ENCODE measurements at places on chromosomes 13 and 19.

GRCh38 chr13:113625965-113626721 lies 31.9 kb downstream of the ATP4B start:
- DNase-seq, result no peak

DNA sequence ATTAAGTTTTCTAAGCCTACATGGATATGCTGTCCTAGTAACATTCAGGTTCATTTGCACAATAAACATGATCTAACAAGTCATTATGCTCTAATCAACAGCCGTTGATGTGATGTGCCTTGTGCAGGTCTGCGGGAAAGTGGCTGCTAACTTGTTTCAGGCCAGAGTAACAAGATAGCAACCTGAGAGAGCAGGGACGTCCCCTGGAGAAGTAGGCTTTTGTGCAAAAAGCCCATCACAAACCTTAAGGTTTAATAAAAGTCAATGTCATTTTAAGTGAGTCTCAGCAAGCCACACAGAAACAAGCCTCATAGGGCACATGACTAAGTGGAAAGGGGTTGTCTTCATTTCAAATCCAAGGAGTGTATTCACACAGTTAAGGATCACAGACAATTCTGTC lies 17.6 kb downstream of the FOXO1 start:
- no peak for DNase-seq

DNA sequence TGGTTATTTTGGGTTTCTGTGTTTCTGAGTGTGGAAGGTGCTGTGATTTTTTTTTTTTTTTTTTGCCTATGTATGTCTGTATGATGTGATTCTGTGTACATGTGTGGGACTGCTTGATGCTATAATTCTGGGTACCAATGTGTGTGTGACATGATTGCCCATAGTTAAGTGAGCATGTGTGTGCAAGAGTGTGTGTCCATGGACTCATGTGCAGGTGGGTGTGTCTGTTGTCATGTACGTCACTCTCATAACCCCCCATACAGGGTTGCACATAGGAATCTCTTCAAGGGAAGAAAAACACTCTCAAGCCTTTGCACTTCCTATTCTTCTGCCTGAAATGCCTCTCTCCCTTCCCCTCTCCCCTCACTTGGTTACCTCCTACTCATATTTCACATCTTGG lies 2.5 kb upstream of the PPP5C start:
- no peak for DNase-seq

GRCh38 chr13:98332691-98333090 lies 155.6 kb upstream of the RNF113B start:
- no peak for DNase-seq

- no peak for DNase-seq
Measured at GRCh38 chr13:106701771-106702341, 133.9 kb upstream of the ARGLU1 start.

- DNase-seq, result no peak
Measured at GRCh38 chr13:43988302-43988701, 108.6 kb downstream of the LACC1 start.

- DNase-seq, result no peak
Measured at GRCh38 chr19:14106840-14107239, 10.7 kb downstream of the PRKACA start.

- DNase-seq, result no peak
Measured at GRCh38 chr13:46526100-46526735, 26.8 kb upstream of the LRCH1 start.

DNA sequence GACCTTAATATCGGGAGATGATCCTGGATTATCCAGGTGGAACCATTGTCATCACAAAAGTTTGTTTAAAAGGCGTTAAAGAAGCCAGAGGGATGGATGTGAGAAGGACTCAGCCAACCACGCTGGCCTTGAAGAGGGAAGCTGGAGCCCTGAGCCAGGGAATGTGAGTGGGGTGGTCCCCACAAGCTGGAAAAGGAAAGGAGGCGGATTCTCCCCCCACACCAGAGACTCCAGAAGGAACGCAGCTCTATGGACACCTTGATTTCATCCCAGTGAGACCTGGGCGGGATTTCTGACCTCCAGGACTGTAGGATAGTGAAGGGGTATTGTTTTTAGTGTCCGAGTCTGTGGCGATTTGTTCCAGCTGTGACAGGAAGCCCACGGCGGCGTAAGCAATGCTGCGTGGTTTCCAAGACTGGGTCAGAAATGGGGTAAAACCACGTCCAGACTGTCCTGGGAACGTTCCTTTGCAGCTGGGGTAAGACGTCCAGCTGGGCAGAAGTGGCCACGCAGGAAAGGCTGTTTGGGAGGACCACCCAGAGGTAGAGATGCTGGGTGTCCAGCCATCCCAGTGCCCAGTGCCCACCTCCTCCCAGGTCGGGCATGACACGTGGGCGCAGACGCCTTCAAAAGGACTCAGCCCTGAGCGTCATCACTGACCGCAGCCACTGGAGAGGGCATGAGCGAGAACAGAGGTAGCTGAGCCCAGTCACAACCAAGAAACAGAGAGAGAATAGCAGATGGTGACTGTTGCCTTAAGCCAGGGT lies 125.4 kb upstream of the USP29 start:
- DNase-seq, result no peak

GRCh38 chr13:33784738-33785137 lies 33.2 kb upstream of the RFC3 start:
- DNase-seq, result no peak

GRCh38 chr19:18433735-18434398 lies 4.1 kb downstream of the ISYNA1 start:
- DNase-seq, result no peak

DNA sequence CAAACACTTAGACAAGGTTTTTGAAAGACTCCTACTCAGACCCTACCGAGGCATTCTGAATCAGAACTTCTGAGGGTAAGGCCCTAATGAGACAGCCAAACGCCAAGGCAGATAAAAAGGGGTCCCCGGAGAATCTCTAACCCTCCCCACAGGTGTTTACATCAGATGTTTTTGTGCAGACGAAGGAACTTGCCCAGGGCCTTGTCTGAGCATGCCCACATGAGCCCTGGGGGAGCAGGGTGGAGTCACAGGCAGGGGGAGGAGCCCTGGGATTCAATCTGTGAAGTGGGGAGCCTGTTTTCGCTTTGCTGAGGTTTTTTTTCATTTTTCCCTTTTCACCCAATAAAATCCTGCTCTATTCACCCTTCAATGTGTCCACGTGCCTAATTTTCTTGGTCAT lies 61.6 kb upstream of the MED4 start:
- DNase-seq, result peak; percentile 72

- no peak for DNase-seq
Measured at GRCh38 chr13:78680576-78681350, 21.8 kb upstream of the OBI1 start.

DNA sequence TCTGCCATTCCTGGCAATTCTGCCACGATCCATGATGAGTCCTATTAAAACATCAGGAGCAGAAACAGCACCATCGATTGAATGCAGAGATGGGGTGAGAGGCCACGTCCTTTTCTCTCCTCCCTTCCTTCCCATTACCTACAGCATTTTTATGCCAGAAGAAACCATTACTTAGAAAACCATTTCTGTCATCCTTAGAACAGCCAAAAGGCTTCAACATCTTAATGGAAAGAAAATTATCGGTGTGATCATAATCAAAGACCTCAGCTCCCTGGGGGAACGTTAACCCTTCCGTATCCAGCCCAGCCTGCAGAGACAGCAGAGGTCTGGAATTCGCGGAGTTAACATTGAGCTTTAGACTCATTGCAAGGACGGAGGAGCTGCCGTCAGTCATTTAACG lies 56.0 kb upstream of the SIAH3 start:
- no peak for DNase-seq

GRCh38 chr13:40272776-40273139 lies 393.7 kb downstream of the FOXO1 start:
- DNase-seq, result no peak

DNA sequence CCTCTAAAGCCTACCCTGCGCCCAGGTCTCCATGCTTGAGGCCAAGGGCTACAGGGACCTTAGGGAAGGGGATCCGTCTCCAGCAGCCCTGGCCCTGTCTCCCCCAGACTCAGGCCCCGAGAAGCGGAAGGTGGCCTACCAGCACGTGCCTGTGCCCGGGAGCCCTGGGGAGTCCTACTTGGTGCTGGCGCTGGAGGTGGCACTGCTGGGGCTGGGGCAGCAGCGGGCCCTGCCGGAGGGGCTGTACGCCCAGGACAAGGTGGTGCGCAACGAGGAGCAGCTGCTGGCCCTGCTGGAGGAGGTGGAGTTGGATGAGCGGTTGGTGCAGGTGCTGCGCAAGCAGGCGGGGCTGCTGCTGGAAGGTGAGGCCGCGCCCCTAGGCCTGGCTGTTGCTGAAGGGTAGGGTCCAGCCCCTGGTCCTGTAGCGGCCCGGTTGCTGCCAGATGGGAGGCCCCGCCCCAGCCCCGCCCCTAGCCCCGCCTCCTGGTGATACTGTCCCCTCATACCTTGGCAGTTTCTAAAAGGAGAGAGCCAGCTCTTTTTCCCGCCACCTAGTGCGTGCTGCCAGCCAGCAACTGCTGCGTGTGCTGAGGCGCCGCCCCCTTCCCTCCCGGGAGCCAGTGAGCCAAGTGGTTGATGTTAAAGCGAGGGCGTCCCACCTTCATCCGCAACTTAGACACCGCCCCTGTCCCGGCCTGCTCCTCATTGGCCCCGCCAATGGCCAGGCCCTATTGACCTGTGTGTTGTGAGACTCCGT lies 22.6 kb downstream of the ZSWIM4 start:
- no peak for DNase-seq

- no peak for DNase-seq
Measured at GRCh38 chr19:21221693-21222092, 79.9 kb downstream of the ZNF431 start.

GRCh38 chr13:45055902-45056648 lies 64.2 kb upstream of the GTF2F2 start:
- no peak for DNase-seq

DNA sequence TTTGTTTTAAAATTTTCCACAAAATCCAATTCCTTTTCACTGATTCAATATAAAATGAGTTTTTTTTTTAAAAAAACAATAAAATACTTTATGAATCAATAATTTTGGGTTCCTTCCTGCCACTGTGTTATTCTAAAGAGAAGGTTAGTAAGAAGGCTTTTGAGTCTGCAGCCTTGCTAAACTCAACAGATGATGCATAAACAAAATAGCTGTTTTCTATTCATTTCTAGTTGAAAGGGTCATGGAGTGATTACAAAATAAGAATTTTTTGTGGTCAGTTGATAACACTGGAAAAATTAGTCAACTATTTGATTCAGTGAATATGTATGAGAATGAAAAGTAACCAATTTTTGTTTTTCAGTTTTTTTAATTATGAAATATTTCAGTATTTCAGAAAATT lies 169.9 kb downstream of the VWA8 start:
- DNase-seq, result no peak

- DNase-seq, result no peak
Measured at GRCh38 chr19:44624840-44625354, 11.5 kb downstream of the IGSF23 start.

- DNase-seq, result no peak
Measured at GRCh38 chr13:43014162-43014561, 9.2 kb upstream of the DNAJC15 start.

DNA sequence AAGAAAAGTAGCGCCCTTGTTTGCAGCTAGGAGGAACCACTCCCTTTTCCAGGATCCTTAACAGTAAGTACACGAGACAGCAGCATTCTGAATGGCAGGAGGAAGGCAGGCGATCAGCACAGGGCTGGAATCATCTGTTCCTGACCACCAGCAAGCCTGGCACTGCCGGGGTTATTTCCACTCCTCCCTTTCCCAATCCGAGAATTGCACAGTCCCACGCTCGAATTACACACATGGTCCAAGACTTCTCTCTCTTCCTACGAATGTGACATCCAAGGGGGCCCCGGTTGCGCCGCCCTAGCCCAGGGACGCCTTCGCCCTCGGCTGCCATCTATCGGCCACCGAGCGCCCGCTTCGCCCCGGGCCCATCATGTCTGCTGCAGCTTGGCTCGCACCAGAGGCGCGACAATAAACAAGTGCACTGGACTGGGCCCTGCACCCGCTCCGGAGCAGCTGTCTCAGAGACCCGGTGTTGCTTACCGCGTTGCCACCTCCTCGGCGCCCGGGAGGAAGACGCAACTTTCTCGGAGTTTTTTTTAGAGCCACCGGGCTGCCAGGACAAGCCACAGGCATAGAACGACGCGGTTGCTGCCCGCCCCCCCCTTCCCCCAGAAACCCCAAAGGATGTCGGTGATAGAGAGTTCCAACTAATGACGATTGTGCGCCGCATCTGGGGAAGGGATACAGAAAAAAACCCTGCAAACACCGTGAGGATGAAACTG lies at the start of gene SLITRK5:
Gene SLITRK5, plus strand, starts transcription at position 341 of the 722 bp plus-strand sequence. CDS start 4,018 bp downstream, outside the sequence.
- peak; percentile 28 for DNase-seq

GRCh38 chr19:506404-507285 lies 652 bp upstream of the TPGS1 start:
- peak; percentile 88 for DNase-seq

GRCh38 chr13:102028206-102028605 lies 373.6 kb downstream of the FGF14 start:
- DNase-seq, result no peak

- no peak for DNase-seq
Measured at GRCh38 chr19:46254776-46255175, 25.2 kb downstream of the IGFL1 start.

DNA sequence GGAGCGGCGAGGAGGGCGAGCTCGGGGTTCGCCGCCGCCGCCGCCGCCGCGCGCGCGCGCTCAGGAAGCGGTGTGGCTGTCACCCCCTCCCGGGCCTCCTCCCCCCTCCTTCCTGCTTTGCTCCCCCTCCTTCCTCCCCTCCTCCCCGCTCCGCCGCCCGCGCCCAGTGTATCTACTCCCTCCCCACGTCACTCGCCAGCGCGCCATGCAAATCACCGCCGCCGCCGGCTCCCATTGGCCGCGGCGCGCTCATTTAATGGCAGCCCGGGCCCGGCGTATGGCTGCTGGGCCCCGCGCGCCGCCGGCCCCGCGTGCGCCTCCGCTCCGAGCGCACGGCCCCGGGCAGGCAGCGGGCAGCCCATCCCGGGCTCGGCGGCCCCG lies 335 bp upstream of the SOX1 start:
- peak; percentile 34 for DNase-seq

DNA sequence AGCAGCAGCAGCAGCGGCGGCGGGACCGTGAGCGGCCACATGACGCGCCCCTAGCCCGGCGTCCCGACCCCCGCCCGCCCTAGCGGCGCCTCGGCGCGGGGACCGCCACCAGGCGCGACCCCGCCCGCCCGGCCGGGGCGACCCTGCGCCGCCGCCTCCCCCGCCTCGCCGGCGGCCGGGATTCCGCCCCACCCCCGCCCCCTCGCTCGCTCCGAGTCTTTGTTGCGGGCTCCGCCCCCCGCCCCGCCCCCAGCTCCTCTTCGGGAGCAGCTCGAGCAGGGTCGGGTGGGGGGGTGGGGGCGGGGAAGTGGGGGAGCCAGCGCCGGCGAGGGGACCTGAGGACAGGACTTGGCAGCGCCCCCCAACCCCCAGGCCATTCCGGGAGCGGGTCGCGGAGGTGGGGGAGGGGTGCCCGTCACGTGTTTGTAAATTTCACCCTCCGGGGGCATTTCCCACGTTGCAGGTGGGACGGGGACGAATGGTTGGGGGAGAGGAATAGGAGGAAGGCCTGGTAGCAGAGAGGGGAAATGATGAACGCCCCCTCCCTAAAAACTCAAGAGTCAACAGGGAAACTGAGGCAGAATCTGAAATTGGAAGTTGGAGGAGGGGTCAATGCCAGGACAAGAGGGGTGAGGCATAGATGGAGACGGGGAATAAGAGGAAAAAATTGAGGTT lies at the start of gene OLFM2:
Gene OLFM2, minus strand, starts transcription at position 190 of the 675 bp plus-strand sequence. Its CDS starts 149 bp downstream, at position 41.
- no peak for DNase-seq

GRCh38 chr19:31350033-31350692 lies 927 bp upstream of the TSHZ3 start:
- DNase-seq, result no peak

- no peak for DNase-seq
Measured at GRCh38 chr13:92572190-92572589, 654.4 kb upstream of the GPC6 start.
